ENCODE measurements at places on chromosomes 1 and 21.
A peak's percentile ranks its signal among the peaks of the same experiment; 100 is the strongest.

GRCh38 chr1:115807723-115808122, 33.2 kb downstream of the NHLH2 start:
- DNase-seq: peak; percentile 87

DNA sequence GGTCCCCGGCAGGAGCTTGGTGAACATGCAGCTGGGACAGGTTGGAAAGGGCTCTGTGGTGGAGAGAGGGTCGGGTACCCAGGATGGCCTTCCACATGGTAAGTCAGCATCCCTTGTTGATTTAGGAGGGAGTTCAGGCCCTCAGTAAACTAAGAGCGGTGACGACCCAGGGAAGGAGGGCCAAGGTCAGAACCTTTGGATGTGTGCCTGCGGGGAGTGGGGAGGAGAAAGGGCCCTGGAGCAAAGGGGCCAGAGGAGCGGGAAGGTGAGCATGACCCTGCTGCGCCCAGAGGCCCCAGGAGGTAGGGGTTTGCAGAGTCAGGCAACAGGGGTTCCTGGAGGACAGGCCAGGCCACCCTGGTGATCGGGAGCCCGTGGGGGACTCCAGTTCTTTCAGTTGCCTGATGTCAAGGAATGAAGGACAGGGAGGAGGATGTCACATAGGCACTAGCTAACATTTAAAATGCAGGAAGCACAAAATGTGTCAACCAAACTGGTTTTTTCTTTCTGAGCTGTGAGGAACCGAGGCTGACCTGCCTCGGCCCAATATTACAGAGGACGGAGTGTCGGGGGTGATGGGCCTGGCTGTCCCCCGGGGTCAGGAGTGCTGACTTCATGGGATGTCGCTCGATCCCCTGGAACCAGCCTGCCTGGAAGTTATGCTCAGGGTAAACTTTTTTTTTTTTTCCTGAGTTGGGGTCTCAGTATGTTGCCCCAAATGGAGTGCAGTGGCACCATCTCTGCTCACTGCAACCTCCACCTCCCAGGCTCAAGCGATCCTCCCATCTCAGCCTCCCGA, 117.4 kb upstream of the SLC45A1 start:
- DNase-seq: no peak

- peak; percentile 83 for DNase-seq
These were observed 53.8 kb downstream of the MACF1 start for GRCh38 chr1:39258146-39258924.

- DNase-seq: no peak
These were observed 14.0 kb downstream of the ATP1A2 start for GRCh38 chr1:160129558-160129957.

- no peak for DNase-seq
These were observed 85.2 kb downstream of the KIF1B start for GRCh38 chr1:10295481-10296085.

- no peak for DNase-seq
These were observed 376.3 kb upstream of the PRMT6 start for GRCh38 chr1:106680216-106680615.
